HT-29 (cell line): ENCODE measurements at places on chromosomes 12 and 14. TPM values are rescaled to one million over a fixed set of nuclear protein-coding genes. Genes with fewer than 3 reads are reported as not detected.

Gene ACSM4
- total RNA-seq, result not detected in 2 replicates

Gene ZDHHC22
- total RNA-seq, result not detected in 2 replicates

Gene GLI1
- 2.0 and 4.2 TPM in 2 replicates for total RNA-seq

Gene NOVA1
- 0.10 and 0.37 TPM in 2 replicates for total RNA-seq

DNA sequence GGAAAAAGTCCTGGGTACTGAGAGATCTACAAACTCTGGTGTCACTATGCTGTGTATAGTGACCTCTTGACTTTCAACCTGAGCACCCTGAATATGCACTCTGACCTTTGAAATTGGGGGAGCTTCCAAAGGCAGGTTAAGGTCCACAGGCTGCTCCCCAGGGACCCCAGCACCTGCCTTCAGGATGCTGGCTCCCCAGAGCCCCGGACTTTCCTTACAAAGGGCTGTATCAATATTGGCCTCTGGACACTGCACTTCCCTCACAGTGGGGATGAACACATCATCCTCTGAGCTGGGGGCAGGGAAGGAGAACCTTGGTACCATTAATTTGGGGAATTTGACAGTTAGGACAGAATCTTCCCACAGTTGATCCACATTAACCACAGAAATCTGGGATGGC is 14.3 kb downstream of the PLD4 start:
- DNase-seq, result no peak

GRCh38 chr12:28618772-28619171 is 428.5 kb downstream of the CCDC91 start:
- no peak for DNase-seq

- peak; percentile 7 for DNase-seq
These were observed 73.9 kb downstream of the RPS6KA5 start for GRCh38 chr14:90986510-90986909.

DNA sequence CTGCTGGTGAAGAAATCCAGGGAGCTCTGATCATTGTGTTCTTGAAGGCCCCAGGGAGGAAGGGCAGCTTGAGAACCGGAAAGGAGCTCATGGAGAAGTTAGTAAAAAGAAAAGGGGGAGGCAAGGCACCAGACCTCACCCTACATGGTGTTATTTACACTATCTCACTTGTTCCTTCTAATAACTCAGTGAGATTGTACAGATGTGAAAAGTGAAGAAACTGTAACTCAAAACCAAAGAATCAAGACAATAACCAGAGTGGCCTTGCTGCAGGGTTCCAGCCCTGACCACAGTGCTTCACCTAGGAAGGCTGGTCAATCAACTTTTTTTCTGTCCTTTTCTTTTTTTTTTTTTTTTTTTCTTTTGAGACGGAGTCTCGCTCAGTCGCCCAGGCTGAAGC is 353.6 kb downstream of the TMTC2 start:
- no peak for DNase-seq
